ENCODE measurements at places on chromosomes 3 and 15.

DNA sequence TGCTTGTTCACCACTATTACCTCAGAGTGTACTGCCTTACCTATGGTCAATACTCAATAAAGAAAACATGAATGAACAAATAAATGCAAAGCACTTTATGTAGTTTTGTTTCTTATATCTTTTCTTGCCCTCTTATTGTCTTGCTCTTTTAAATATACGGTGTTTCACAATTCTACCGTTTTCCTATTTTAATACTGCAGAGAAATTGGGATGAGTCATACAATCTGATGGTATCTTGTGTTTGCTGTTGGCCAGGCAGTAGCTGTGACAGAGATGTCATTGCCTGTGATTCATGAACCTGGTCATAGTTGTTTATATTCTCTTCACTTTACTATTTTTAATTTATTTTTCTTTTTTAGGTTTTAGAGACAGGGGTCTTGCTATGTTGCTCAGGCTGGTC is 48.3 kb downstream of the SERP1 start:
- DNase-seq, result no peak

- no peak for DNase-seq
These were observed 199.8 kb upstream of the TLE3 start for GRCh38 chr15:70297465-70298058.

GRCh38 chr3:39154280-39155021 is 1.1 kb upstream of the CSRNP1 start:
- DNase-seq, result no peak

DNA sequence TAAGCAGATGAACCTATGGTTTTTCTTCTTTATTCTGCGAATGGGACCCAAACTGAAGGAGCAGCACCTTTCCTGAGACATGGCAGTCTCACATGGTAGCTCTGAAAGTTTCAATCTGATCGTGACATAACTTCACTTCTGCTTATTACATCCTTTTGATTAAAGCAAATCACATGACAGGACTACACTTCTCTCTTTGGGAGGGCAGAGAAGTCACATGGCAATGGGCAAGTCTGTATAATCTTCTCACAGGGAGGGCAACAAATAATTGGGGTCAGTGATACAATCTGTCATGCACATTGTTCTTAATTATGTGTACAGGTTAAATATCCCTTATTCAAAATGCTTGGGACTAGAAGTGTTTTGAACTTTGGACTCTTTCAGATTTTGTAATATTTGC is 21.6 kb downstream of the NCBP2 start:
- DNase-seq, result no peak

GRCh38 chr3:22361521-22361920 is 610.5 kb upstream of the ZNF385D start:
- DNase-seq, result no peak

GRCh38 chr3:172449466-172450149 is 1.4 kb upstream of the GHSR start:
- no peak for DNase-seq

DNA sequence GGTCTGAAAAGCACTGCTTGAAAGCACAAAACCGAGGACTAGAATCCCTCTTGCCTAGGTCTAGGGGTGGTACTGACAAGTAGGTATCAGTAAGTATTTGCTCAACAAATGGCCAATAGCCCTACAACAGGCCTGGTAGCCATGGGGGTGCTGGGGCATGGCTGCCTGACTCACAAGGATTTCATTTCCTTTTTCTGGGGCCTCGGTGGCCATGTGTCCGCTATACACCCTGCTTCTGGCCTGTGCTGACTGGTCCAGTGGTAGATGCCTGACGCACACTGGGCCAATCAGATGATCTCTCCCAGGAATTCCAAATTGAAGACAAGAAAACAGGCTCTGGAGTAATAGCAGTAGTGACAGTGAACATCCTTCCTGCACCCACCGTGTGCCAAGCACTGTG is 29.4 kb downstream of the MELTF start:
- no peak for DNase-seq

DNA sequence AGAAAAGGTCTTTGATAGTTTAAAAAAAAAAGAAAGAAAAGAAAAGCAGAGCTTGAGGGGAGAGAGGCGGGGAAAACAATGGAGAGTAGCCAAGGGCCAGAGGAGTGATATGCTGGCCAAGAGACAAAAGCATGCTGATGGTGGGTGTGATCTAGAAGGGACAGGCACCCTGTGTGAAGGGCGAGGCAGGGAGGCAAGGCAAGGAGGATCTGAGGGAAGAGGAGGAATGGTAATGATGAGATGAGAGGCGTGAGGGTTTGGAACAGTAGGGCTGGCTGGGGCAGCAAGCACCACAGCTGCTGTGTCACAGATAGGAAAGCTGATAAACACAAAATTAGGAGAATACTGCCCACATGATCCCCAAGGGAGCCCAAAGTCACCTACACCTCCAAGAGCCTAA is 65.5 kb downstream of the LARS2 start:
- DNase-seq, result no peak

DNA sequence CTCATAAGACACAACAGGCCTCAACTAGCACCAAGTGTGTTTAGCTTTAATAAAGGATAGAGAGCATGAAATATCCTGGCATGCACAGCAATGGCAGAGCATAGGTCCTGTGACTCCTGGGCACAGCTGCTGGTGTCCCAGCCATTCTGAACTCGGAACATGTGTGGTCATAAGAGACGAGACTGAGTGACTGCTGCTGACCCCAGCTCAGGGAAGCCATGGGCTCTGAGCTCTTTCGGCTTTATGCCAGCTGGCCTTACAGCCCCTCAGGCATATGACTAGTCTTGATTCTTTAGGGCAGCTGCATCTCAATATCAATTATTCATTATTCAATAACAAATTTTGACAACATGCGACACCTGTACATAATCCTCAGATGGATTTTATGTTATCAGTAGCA is 62.4 kb upstream of the TOPAZ1 start:
- no peak for DNase-seq

GRCh38 chr3:126340943-126341754 is 16.1 kb downstream of the KLF15 start:
- DNase-seq, result no peak

DNA sequence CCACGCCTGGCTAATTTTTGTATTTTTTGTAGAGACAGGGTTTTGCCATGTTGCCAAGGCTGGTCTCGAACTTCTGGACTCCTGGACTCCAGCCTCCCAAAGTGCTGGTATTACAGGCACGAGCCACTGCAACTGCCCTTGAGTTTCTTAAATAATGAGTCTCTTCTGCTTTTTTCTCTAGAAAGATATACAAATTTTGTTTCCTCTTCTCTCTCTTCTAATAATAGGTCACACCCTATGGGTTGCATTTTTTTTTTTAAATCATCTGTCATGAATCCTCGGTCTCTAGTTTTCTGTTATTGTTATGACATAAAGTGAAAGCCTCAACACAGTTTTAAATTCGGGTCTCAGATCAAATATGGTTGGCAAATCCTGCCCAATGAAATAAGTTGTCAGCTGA is 111.2 kb downstream of the IL12A start:
- DNase-seq, result no peak

DNA sequence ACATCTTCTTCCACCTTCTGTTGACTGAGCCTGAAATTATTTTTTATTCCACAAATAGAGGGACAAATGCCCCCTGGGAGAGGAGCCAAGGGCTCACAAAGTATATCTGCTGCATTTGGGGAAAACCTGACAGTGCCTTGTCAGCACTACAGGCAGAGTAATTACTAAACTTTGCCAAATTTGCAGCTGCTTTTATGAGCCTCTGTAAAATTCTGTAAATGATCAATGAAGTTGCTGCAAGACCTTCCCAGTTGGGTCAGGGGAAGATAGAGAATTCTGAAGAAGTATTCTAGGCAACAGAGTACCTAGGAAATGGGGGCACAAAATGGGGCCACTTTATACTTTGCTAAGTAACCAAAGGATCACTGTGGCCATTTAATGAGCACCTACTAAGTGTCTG is 10.5 kb downstream of the GHSR start:
- DNase-seq, result no peak

DNA sequence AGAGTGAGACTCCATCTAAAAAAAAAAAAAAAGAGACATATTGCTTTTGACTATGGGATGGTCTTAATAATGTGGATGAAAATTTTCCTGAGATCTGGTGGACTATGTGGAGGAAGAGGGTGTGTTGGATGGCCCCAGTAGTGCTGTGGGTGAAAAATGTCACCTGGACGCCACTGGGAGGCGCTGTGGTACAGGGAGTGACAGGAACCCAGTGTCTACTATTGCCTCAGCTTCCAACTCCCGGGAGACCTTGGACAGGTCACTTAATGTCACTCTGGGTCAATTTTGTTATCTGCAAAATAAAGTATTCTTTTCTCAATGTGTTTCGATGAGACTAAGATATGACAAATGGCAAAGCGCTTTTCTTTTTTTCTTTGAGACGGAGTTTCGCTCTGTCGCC is 27.7 kb upstream of the DCP1A start:
- no peak for DNase-seq

DNA sequence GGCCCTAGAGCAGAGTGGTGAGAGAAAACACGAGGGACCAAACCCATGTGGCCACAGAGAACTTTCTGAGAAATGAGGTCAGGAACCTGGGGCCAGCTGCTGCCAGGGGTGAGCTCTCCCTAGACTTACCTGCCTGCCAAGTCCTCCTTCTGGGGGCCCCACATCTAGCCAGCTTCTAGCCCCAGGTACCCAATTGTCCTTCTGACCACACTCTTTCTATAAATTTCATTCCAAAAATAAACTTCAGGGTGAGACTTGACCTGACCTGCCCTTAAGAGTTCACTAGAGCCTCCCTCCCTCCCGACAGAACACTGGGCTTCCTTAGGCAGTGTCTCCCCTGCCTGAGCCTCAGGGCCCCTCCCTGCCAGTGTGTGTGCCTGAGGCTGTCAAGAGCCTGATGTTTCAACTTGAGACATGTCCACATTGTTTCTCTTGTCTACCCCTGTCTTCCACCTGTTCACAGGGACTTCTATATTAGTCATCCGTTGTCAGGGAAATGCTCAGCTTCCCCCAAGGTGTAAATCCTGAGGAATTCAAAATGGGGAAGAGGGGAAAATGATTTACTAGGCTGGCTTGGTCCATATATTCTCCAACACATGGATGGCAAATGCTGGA is 312.8 kb upstream of the TLE3 start:
- DNase-seq, result no peak

DNA sequence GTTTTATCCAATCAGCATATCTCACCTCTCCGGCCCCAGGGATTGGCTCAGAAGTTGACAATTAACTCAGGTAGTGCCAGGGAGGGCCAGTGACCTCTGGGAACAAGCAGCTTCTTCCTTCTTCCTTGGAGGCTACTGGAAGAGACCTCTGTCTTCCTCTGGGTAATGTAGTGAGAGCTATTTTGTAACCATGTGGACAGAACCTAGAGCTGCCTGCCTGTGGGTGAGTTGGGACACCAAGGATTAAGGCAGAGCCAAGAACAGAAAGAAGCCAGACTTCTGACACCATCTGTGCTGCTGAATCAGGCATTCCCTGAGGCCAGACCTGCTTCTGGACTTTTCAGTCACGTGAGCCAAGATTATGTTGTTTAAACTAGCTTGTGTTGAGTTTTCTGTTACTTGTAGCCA is 5.9 kb upstream of the NDUFAF1 start:
- DNase-seq, result no peak

DNA sequence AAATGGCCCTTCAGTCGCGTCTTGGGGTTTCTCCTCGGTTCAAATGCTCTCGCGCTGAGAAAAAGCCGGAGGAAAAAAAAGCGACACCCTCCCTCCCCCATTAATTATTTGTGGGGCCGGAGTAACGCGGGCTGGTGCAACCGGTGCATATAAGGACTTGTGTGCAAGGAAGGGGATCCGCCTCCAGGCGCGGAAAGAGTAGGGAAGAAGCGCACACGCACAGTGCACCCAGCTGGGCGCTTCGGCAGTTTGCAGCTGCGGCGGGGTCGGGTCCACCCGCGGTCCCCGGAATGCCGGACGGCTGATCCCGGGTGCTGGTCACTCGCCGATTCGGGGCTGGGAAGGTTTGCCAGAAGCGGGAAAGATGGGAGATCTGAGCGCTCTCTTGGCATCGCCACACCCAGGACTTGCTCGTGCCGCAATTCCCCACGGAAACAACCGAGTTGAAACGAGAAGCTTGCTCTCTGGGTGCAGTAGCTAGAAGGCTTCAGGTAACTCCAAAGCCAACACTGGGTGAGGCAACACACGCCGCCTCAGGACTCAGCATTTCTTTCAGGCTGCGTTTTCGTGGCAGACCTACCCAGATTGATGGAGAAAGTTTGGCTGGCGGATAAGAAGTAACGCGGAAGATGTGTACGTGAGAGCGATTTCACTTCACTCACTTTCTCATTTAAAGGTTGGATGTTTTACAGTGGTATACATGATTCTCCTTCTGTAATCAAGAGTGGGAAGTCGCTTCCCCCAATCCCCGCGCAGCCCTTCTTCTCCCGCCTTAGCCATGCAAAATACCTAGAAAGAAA is 720 bp upstream of the TNIK start:
- no peak for DNase-seq

DNA sequence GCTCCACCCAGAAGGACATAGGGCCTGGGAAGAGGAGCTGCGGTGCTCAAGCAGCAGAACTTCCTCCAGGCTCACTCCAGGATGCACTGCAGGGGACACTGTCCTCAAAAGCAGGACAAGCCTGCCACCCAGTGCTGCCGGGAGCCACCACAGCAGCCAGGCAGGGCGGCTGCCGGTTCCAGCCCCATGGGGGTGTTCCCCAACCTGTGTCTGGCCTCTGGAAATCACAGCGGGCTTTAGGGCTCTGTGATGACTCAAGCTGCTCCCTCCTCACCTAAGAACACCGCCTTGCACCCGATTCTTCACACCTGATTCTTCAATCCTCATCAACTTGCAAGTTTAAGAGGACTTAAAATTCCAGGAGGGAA is 71.9 kb upstream of the SLC6A11 start:
- no peak for DNase-seq

- DNase-seq, result no peak
These were observed 214.8 kb downstream of the LSAMP start for GRCh38 chr3:116230431-116231020.

- no peak for DNase-seq
These were observed 2.6 kb downstream of the SMAD3 start for GRCh38 chr15:67067930-67068551.

- DNase-seq, result no peak
These were observed 216.8 kb downstream of the VGLL3 start for GRCh38 chr3:86774082-86774691.

GRCh38 chr3:127475975-127476705 is 114.4 kb downstream of the TPRA1 start:
- no peak for DNase-seq

DNA sequence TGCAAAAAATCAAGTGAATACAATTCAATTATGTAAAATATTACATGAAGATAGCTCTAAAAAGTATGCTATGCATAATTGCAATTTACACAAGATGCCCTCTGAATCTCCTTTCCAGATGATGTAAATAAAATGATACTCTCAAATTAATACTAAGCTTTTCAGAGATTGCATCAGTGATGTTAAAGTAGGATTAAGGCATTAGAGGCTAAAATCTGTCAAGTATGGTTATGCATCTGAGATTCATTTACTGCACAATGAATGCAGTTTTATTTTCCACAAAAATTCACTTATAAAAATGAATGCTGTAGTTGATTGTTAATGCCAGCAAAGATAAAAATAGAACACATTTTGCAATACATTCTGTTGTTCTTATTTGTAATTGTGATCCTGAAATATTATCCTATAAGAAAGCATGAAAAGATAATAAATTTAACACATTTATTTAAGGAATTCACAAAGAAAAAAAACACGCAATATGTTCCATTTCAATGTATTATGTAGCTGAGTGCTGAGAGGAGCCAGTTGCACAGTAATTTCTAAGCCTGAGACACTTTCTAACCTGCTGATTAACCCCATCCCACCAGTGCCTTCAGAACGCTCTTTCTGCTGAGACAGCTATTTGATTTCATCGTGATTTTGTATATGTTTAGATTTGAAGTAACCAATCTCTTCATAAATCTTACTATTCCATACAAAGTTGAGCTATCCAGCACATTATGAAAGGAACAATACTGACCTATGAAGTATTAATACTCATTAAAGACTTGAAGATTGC is 224.4 kb downstream of the CADM2 start:
- DNase-seq, result no peak

Measured in brain pericyte (primary cell).